GM19239 (cell line): ENCODE measurements at places on chromosomes 3 and 15.

- no peak for DNase-seq
These were observed 36.6 kb upstream of the EPHB3 start for GRCh38 chr3:184524981-184525336.

- DNase-seq: no peak
These were observed 12.8 kb downstream of the VILL start for GRCh38 chr3:38003371-38003816.

GRCh38 chr3:117630885-117631284, 921.3 kb downstream of the TUSC7 start:
- no peak for DNase-seq

DNA sequence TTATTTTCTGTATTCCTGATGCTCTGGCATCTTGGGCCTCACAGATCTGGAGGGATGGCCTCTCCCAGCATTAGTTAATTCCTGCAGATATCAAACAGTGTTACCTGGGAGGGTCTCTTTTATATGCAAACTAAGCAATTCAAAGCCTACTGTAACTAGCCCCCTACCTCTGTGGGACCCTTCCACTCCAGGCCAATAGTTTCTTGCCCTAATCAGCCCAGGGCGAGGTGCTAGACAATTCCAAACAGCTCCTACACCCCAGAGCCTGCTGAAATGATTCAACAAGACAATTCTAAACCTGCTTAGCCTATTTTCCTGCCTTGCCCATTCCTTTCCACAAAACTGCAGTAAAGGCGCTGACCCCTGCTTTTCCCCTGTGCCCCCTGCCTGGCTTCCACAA, 106.6 kb upstream of the IGSF10 start:
- DNase-seq: no peak

DNA sequence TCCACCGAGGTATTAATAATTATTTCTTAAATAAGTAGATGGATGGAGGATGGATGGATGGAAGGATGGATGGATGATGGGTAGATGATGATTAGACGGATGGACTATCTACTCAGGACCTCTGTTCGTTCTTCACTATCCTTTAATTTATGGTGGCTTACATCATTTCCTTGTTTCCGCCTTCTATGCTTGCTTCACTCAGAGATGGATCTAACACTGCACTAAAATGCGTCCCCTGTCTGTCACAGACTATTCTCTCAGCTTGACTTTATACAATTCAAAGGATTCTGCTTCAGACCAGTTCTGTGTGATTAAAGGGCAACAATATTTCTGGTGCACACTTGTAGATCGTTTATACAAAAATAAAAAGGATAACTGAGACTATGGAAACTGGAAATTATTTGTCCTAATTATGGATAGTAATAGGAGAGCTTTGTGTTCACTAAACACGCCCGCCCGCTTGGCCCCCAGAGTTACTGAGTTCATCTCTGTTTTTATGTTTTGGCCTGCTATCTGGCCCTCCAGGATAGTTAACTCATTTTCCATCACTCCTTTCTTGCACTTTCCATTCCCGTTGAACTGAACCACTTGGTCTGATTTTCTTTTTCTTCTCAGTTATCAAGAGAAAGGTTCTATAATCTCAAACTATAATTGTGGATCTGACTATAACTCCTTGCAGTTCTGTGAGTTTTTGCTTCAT, 41.4 kb upstream of the CA12 start:
- DNase-seq: no peak

DNA sequence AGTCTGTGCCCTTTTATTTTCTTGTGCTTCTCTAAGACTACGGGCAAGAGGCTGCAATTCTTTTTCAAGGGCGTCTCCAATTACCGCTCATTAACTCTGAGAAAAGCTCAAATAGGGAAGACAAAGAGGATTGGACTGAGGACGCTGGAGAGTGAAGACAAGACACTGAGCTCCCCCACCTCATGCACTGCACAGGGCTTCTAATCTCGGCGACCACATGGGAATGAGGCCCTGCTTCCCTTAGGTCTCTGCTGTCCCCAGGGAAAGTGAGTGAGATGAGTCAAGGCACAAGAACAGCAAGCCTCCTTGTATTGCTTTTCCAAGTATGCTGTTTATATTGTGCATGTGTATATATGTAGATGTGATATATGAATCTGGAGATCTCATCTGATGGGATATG, 392.2 kb upstream of the CFAP20DC start:
- no peak for DNase-seq

GRCh38 chr15:100112636-100113305, 229.0 kb downstream of the ADAMTS17 start:
- DNase-seq: no peak

DNA sequence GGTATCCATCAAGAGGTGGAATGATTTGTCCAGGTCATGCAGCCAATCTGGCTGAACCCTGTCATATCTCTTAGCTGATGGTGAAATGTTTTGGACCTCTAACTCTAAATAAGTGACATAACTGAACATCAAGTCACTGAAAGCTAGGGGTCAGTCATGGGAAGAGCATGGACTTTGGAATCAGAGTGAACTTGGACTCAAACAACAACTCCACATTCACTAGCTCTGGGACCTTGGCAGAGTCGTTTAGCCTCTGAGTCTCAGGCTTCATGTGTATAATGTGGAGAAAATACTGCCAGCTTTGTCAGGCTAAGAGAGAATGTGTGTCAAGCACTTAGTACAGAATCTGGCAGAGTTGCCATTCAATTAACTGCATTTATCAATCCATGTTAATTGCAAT, 557.8 kb upstream of the CFAP20DC start:
- DNase-seq: no peak

- no peak for DNase-seq
These were observed 113.2 kb downstream of the SOX2 start for GRCh38 chr3:181824961-181825360.

- DNase-seq: no peak
These were observed 97.6 kb downstream of the ROBO1 start for GRCh38 chr3:79670178-79670577.

DNA sequence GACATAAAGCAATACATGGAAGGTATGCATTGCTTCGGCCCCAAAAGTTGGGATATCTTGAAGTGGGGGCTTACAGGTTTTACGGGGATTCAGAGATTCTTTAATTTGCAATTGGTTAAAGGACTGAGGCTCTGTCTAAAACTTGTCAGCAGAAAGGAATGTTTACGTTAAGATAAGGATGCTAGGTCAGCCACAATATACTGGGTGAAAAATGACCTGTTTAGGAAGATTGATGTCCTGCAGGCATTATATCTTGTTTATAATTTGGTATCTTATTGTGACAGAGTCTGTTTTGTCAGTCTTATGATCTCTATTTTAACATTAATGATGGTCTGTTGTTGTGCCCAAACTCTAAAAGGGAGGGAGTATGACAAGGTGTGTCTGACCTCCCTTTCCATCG, 15.3 kb upstream of the CCNDBP1 start:
- DNase-seq: no peak

DNA sequence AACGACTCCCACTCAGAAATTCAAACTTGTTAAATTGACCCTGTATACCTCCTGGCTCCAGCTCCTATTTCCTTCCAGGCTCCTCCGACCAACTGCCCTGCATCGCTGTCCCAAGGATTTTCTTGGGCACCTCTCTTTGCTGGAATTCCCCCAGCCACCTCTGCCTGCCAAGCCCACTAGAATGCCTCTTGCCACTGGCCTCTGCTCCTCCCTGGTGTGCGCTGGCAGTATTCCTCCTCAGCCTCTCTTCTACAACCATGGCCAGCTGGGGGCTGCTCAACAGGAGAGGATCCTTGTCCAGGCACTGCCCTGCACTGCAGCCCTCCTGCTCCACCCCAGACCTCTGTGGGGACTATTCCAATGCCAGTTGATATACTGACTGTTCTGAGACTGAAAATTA, 7.4 kb downstream of the WNT7A start:
- no peak for DNase-seq

GRCh38 chr15:69489073-69489571, 36.5 kb downstream of the RPLP1 start:
- no peak for DNase-seq

DNA sequence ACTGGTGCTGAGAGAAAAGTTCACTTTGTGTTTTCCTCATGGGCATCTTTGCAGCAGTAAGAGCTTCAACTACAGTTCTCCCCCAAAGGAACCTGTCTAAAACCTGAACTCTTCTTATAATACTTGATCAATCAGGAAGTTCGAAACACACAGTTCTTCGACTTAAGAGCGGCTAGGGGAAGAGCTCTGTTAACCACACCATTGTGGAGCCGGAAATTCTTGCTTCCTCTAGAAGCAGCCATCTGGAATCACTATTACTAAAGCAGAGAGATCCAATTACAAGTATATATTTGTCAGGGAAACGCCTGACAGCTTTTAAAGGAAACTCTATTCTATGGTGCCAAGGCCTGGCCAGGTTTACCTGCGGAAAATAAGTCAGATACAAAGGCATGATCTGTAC, 337.3 kb upstream of the CBLB start:
- no peak for DNase-seq
